ENCODE measurements at places on chromosomes 3 and 15. TPM values are rescaled to one million over a fixed set of nuclear protein-coding genes. Genes with fewer than 3 reads are reported as not detected.

- no peak for DNase-seq
Measured at GRCh38 chr15:81111018-81111417, 23.1 kb upstream of the CFAP161 start.

DNA sequence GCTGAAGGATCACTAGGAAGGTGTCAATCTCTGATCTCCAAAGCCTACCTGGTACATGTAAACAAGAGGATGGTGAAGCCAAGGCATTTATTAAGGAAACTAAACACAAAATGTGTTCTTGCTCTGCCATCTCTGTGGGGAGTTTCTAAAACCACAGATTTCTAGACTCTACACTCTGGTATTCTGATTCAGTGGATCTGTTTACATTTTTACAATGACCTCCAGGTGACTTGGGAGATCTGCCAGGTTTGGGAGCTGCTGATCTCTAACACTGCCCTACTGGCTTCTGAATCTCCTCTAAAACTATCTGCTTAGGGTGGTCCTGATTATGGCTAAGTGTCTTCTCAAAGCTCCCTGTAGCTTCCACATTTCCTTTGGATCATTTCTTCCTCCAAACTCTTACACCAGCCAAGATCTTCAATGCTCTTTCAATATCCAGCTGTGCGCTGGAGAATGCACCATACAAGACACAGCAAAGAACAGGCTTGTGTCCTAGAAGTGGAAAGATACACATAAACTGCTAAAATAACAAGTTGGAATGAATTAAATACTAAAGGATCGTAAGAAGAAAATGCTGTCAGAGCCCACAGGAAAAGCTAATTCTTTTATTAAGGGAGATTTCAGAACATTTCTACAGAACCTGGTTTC, 72.7 kb downstream of the GREM1 start:
- DNase-seq, result no peak

DNA sequence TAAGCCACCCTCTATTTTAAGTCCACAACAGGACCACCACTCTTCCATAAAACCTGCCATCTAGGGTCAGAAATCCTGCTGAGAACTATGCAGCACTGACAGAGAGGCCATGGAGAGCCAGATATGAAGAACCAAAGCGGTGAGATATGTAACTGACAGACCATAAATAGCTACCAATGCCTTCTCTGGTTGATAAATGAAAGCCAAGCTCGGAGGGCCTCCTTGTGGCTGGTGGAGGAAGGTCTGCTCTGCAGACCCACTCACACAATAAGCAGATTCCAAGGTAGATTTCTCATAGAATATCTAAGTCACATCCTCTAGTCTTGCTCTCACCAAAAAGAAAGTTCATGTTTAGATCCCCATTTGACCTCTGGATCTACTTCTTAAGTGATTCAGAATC, 38.9 kb downstream of the RYK start:
- DNase-seq, result peak; percentile 61

GRCh38 chr3:69527498-69527897, 141.6 kb upstream of the FRMD4B start:
- no peak for DNase-seq

Gene SLC51A
- not detected for polyA plus RNA-seq

Data from K562 (cell line).